CD4-positive, alpha-beta T cell treated with Interleukin-15 for 4 hours (primary cell): ENCODE measurements at places on chromosomes 7 and 10.
A peak's percentile ranks its signal among the peaks of the same experiment; 100 is the strongest.

DNA sequence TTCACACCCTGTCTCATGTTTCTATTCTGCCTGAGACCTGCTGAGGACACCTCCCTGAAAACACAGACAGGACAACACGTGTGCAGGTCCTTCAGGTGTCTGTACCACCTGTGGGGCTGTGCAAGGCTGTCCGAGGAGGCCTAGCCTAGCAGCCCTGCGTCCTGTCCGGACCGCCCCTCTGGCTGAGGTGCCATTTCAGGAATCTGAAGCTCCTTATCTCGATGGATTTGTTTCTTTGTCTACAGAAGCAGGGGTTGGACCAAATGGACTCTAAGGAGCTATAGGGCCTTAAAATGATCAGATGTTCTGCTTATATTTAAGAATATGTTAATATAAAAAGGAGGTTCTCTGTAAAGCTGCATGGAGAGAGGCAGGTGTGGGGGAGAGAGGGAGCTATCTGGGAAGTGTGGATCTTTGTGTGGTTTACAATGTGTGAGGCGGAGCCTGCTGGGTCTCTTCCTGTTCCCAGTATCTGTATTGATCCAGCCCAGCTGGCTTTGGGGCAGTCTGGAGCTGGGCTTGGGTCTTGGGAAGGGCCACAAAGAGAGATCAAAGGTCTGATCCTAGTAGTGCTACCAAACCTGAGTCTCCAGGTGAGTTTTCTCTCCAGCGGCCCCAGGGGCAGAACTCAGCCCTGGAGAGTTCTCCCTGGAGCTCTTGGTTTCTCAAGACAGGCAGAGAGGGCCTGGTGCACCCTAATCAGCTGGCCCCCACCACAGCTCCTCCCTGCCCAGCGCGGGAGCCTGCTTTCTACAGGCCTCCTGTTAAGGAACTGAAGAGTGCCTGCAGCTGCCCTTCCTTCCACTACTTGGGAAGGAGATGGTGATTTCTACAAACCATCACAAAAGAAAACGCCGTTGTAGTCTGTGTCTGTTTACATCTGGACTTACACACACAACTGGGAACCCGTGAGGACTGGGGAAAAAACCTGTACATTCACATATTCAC, 3.4 kb upstream of the MNX1 start:
- no peak for DNase-seq

- DNase-seq: no peak
Measured at GRCh38 chr10:74589851-74590250, 236.5 kb upstream of the KAT6B start.

- DNase-seq: no peak
Measured at GRCh38 chr7:142917447-142917846, 16.1 kb downstream of the TRPV5 start.

DNA sequence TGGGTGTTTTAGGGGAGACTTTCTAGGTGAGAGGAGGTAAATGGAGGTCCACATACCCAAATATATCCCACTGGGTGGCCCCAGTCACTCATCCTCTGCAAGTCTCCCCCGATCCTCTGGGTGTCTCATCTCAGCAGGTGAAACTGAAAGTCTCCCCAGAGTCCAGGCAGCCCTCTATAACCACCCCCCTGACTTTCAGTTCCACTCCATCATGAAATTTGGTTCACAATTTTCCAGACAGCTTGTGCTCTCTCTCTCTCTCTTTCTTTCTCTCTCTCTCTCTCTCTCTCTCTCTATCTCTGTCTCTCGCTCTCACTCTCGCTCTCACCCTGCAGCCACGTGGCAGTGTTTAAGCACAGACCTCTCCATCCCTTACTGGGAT, 56.7 kb upstream of the ELN start:
- no peak for DNase-seq

GRCh38 chr7:2521952-2522591, 2.5 kb downstream of the LFNG start:
- peak; percentile 88 for DNase-seq

DNA sequence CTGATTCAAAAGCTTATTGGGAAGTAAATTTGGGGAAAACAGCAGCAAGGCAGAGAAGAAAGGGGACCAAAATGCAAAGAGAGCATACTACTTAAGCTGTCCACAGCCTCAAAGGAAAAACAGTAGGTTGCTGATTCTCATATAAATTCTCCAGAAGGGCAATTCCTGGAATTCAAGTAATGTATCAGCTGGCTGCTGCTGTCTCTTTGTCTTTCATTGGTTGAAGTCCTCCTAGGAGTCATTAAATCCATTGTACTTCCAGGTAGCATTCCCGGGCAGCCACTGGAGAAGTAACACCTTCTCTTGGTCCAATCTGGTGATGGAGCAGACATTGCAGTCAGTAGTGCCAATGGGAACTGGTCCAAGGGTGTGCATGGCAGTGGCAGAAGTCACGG, 22.7 kb downstream of the BET1 start:
- no peak for DNase-seq

GRCh38 chr7:129334473-129334872, 99.8 kb upstream of the STRIP2 start:
- no peak for DNase-seq

DNA sequence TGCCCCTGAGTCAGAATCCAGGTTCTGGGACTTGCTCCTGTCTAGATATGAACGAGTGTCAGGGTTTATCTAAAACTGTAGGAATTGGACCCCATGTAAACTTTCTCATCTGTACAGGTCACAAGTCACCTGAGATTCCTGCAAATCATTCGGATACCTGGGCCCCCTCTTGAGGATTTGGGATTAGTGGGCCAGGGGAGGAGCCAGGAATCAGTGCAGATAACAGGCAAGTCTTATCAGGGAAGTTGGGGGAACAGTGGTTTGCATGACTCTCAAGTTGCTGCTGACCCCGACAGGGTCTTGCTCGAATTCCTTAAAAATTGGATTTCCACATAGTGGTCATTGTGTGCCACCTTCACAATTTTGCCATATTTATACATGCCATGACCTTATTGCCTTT, 188.4 kb upstream of the LYZL1 start:
- DNase-seq: no peak

GRCh38 chr10:97401455-97401919, 347 bp upstream of the RRP12 start:
- DNase-seq: no peak

- DNase-seq: no peak
Measured at GRCh38 chr10:78559661-78560340, 509.0 kb upstream of the ZMIZ1 start.

GRCh38 chr7:18685971-18686370, 190.4 kb downstream of the HDAC9 start:
- no peak for DNase-seq

GRCh38 chr10:106942035-106942662, 222.4 kb downstream of the SORCS1 start:
- DNase-seq: no peak

DNA sequence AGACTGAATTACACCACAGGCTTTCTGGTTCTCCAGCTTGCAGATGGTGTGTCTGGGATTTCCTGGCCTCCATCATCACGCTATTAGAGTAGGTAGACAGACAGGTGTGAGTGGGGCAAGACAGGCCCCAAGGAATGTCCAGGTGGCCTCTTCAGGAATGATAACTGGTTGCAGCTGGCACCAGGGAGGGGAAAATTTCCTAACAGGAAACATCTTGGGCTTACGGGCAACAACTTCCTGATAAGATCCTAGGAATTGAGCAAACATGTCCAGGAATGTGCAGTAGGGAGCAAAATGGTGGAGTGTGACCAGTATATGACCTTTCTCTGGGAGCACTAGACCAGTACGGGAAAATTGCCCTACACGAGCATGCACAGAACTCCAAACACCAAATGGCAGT, 11.3 kb downstream of the XRCC2 start:
- DNase-seq: no peak

DNA sequence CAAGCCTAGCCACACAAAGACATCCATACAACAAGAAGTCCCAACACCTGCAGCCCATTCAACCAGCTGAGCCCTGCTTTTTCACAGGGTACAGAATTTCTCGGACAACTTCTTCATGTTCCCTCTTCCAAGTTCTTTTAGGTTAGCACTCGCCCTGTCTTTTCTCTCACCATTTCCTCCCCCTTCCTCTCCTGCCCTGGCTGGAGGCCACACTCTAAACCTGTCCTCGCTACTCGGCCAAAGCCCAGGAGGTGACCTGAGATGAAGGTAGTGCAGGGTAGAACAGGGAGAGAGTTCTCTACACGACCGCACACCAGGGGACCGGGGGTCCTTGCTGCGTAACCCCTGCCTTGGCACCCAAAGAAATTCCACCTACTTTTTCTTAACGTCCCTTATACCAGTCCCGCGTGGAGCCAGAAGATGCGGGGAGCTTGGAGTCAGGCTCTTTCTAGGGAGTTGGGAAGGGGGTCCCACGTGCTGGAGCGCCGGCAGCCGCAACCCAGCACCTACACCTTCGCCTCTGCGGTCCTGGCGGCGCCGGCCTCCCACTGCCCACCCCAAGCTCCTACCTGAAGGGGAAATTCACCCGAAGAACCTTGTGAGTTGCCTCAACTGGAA, 16.0 kb upstream of the DLX6 start:
- no peak for DNase-seq

GRCh38 chr7:94386416-94386815, 8.3 kb upstream of the COL1A2 start:
- DNase-seq: no peak

GRCh38 chr10:63819753-63820329, 298.6 kb downstream of the REEP3 start:
- DNase-seq: no peak

DNA sequence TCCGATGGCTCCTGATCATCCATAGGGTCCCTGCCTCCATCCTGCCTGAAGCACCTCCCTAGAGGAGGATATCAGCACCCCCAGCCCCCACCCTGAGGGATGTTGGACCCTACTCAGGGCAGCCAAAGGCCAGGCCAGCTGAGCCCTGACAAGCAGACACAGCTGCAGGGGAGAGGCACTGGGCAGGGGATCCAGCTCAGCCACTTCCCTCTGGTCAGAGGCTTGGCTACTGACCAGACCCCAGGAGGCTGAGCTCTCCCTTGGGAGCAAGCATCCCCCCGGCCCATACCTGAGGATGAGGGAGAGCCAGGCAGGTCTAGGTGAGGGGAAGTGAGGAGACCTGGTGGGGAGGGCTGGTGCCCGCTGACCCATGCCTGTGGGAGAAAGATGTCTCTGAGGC, 6.6 kb downstream of the LDB3 start:
- no peak for DNase-seq

- DNase-seq: no peak
Measured at GRCh38 chr10:34018784-34019183, 684.3 kb upstream of the NRP1 start.

DNA sequence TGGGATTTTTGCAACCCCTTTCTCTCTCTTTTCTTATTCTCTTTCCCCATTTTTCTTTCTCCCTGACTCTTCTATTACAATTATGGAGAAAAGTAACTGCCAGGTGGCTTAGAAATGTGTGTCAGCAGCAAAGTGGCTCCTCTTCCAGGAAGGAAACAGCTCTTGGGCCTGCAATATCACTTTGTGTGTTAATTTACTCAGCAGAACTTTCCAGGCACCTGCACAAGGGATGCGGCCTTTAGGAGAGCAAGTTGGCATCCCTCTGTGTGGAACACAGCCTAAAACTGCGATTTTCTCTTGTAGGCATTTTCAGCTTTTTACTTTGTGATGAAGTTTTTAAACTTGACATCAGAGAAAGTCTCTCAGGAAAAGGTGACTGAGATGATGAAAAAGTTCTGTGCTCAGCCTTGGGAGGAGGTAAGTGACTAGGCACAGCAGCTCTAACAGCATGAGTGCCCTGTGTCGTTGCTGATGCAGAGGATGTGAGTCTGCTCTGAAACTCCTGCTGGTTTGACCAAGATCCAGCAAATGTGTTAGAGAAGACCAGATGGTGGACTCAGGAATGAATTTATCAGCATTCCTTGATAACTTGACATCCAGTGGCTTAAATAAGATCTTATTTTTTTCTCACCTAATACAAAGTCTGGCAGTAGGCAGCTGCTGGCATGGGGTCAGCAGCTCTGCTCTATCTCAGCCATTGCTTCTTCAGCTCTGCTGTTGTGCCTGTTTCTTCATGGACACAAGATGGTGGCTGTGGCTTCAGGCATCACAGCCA, 47.4 kb upstream of the CC2D2B start:
- DNase-seq: no peak

DNA sequence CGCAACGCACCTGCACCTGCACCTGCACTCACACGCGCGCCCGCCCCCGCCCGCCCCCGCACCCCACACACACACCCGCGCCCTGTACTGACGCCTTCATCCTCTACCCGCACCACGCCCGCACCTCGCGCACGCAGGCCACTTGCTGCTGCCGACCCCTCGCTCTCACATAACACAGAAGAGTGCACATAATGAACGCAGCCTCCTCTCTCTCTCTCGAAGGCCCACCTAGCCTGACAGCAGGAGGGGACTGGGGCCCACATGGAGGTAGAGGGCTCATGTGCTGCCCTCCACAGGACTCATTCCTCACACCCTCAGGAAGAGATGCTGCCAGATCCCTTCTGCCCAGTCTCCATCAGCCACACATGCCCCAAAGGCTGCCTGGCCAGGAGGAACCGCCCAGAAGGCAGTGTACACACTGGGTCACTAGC, 432 bp upstream of the CAMK2B start:
- no peak for DNase-seq

DNA sequence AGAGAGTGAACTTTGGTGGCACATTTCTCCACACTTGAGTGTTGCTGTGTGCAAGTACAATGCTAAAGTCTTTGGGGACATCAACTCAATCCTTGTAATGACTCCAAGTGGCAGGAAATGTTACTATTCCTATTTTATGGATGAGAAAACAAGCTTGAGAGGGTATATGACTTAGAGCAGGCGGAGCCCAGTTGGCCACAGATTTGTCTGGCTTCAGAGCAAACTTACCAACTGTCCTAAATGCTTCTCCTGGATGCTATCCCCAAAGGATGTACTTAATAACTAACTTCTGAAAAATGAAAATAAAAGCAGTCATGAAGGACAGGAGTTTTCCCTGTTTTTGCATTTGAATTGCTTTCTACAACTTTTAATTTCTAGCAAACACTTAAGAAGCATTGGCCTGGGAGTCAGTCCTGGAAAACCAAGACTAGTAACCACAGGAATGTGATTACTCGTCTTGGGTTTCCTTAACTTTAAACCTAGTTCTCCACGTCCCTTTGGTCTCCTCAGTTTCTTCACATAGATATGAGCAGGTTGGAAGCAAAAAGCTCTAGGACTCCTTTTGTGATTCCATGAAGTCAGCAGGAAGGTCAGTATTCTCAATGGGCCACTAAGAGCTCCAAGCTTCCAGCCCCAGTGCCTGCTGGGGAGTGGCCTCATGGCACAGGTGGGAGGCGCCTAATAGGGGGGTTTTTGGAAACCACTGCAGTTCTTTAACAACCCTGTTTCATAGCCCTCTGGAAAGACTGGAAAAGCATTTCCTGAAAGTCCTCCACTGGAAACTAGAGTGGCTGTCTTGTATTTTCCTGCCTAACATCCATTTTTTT, 140.8 kb downstream of the GLCCI1 start:
- no peak for DNase-seq
